ENCODE measurements at places on chromosomes 5 and 9. TPM values are rescaled to one million over a fixed set of nuclear protein-coding genes. Genes with fewer than 3 reads are reported as not detected.

- H3K36me3 ChIP-seq = peaks cover 16% of the 10 kb centered on the region
- H3K27me3 ChIP-seq = peaks cover 2% of the 10 kb centered on the region
- H3K4me1 ChIP-seq = peaks cover 23% of the 10 kb centered on the region
- peak overlapping the region; percentile 96 for H3K4me3 ChIP-seq
- H3K27ac ChIP-seq = peak overlapping the region; percentile 74
These were observed 427 bp downstream of the PCYOX1L start for GRCh38 chr5:149358294-149358651.

DNA sequence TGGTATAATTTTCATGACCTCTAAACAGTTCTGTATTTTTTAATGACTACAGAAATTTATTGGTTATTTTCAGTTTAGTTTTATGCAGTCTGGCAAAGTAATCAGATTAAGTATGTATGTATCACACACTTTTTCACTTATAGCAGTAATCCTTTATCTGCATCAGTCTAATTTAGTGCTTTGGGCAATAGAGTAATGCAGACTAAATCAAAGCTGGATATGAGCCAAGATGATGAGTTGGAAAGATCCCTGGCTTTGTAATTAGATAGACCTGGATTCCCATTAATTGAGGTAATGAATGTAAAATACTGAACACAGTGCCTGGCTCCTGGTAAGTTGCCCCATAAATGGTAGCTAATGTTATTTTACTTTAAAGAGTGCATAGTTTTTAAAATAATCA lies 215.4 kb upstream of the TLX3 start:
- H3K4me3 ChIP-seq = no peak overlapping the region
- no peaks in the 10 kb centered on the region for H3K27me3 ChIP-seq
- H3K36me3 ChIP-seq = peaks cover 10% of the 10 kb centered on the region
- no peak for DNase-seq

DNA sequence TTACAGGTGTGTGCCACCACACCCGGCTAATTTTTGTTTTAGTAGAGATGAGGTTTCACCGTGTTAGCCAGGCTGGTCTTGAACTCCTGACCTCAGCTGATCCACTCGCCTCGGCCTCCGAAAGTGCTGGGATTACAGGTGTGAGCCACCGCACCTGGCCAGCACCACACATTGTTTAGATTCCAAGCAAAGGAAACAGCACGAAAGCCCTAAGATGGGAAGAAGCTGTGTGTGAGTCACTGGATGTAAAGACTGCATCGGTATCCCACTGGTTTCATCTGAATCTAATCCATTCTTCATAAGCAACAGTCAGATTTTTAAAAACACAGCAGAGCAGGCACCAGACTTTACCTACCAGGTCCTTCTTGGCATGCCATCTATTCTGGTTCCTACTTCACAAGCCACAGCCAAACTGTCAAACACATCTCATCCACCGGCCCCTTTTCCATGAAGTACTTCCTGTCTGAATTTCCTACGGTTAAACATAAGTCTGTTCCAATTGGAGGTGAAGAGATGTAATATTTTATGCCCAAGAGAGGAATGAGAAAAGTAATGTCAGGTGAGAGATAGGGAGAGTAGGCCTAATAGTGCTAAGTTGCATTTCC lies 17.4 kb downstream of the UBTD2 start:
- H3K27ac ChIP-seq = peak overlapping the region; percentile 62
- peaks cover 39% of the 10 kb centered on the region for H3K4me1 ChIP-seq
- peaks cover 1% of the 10 kb centered on the region for H3K36me3 ChIP-seq
- DNase-seq = no peak
- H3K4me3 ChIP-seq = no peak overlapping the region

DNA sequence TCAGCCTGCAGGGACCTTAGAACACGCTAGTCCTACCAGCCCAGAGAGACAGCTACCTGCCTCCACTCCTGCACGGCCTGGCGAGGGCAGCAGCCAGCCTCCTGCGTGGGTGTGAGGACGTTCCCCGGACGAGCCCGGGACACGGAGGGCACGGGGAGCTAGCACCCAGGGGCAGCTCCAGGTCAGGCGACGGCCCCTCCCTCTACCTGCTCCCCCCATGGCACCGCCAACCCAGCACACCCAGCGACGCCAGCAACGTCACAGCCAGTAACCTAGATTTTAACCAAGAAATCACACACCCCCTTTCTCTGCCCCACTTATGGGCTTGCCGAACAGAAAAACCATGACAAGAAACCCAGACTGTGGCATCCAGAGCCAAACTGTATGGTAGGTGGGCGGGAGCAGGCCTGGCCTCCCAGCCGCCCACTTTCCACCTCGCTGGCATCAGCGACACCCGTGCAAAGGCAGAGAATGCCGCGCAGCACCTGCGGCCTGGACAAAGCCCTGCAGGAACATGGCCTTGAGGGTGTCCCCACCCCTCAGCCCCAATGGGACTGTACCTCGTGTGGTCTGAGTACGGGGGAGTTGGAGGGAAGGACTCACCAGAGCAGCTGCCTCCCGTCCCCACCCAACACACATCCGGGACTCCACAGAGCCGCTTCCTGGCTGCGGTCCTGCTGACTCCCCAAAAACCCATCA lies 47.9 kb downstream of the NACC2 start:
- no peak for DNase-seq
- H3K27ac ChIP-seq = no peak overlapping the region
- H3K27me3 ChIP-seq = no peaks in the 10 kb centered on the region
- no peaks in the 10 kb centered on the region for H3K36me3 ChIP-seq
- H3K4me3 ChIP-seq = no peak overlapping the region
- H3K4me1 ChIP-seq = no peaks in the 10 kb centered on the region

GRCh38 chr5:137575847-137576246 lies 76.7 kb upstream of the SPOCK1 start:
- H3K4me3 ChIP-seq = no peak overlapping the region
- H3K36me3 ChIP-seq = no peaks in the 10 kb centered on the region
- no peak overlapping the region for H3K27ac ChIP-seq
- peaks cover 46% of the 10 kb centered on the region for H3K4me1 ChIP-seq
- peak; percentile 13 for DNase-seq

GRCh38 chr9:93108291-93109041 lies 12.4 kb downstream of the CARD19 start:
- H3K4me3 ChIP-seq = no peak overlapping the region
- peaks cover 24% of the 10 kb centered on the region for H3K36me3 ChIP-seq
- no peak overlapping the region for H3K27ac ChIP-seq
- DNase-seq = no peak

- no peak overlapping the region for H3K4me3 ChIP-seq
- H3K27me3 ChIP-seq = peaks cover 2% of the 10 kb centered on the region
- H3K27ac ChIP-seq = no peak overlapping the region
These were observed 459.4 kb downstream of the ANXA1 start for GRCh38 chr9:73611032-73611431.

DNA sequence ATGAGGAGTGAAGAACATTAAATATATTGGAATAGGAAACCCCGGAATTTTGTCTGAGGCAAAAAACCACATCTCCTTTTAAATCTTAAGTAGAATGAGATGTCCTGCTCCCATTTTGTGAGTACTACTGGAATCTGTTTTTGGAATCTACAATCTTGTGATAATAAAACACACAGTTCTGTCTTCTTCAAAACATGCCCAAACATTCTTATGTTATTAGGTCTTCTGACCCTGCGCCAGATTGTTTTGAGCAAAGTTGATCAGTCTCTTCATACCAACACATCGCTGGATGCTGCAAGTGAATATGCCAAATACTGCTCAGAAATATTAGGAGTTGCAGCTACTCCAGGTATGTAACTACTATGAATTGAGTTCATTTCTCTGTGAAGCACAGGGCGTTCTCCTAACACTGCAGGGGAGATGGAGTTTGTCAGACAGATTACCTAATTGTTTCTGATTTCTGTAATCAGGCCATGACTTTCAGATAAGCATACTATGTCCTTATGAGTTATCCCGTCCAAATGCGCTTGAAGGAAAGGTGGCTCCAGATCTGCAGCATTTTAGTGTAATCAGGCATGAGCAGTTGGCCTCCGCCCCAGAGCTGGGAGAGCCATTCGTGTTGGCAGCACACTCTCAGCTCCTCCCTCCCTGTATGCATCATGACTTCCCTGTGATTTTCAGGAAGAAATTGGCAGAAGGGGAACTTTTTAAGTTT lies 88.0 kb downstream of the NLN start:
- peak; percentile 63 for DNase-seq
- peaks cover 57% of the 10 kb centered on the region for H3K36me3 ChIP-seq
- peaks cover 75% of the 10 kb centered on the region for H3K4me1 ChIP-seq
- peak overlapping the region; percentile 73 for H3K4me3 ChIP-seq
- no peaks in the 10 kb centered on the region for H3K27me3 ChIP-seq

GRCh38 chr5:133453831-133454230 lies 158.5 kb downstream of the FSTL4 start:
- no peaks in the 10 kb centered on the region for H3K36me3 ChIP-seq
- no peak overlapping the region for H3K27ac ChIP-seq

DNA sequence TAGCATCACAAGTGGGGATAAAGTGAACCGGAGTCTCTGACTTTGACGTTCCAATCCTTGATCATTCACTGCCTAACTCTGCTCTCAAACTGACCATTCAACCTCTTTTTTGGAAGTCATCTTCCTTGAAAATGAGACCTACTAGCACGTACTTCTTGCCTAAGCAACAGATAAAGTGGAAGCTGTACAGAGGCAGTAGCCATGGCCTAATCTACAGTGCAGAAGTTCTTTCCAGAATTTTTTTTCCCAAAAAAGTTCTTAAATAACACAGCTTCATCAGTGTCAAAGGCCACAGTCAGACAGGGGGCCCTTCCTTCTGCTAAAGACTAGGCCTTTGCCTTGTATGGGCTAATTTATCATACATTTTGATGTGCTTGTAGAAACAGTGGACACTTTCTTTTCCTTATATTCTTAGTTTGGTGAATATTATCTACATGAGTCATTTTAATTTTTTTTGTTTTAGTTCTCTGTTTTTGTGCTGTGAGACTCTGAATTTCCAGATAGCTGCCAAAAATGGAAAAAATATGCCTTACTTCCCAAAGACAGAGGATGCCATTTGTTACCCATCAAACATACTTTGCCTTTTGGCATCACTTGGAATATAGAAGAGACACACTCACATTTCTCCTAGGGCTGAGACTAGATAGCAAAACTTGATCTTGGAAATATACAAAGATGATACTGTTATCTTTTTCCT lies 96.3 kb upstream of the VCAN start:
- H3K36me3 ChIP-seq = no peaks in the 10 kb centered on the region
- no peak for DNase-seq
- H3K4me1 ChIP-seq = peaks cover 42% of the 10 kb centered on the region
- no peak overlapping the region for H3K4me3 ChIP-seq

- H3K27me3 ChIP-seq = no peaks in the 10 kb centered on the region
- no peak overlapping the region for H3K4me3 ChIP-seq
- H3K36me3 ChIP-seq = peaks cover 12% of the 10 kb centered on the region
- DNase-seq = no peak
- H3K4me1 ChIP-seq = no peaks in the 10 kb centered on the region
- no peak overlapping the region for H3K27ac ChIP-seq
These were observed 50.0 kb downstream of the MCCC2 start for GRCh38 chr5:71637133-71637532.

GRCh38 chr9:113488071-113488470 lies 24.5 kb downstream of the RGS3 start:
- peaks cover 12% of the 10 kb centered on the region for H3K27me3 ChIP-seq
- peaks cover 4% of the 10 kb centered on the region for H3K36me3 ChIP-seq
- no peak overlapping the region for H3K4me3 ChIP-seq
- peaks cover 53% of the 10 kb centered on the region for H3K4me1 ChIP-seq
- no peak overlapping the region for H3K27ac ChIP-seq

GRCh38 chr5:149667084-149667828 lies 62.9 kb upstream of the PPARGC1B start:
- H3K4me3 ChIP-seq = no peak overlapping the region
- peak; percentile 15 for DNase-seq
- H3K4me1 ChIP-seq = no peaks in the 10 kb centered on the region
- H3K27ac ChIP-seq = no peak overlapping the region
- H3K27me3 ChIP-seq = peaks cover 7% of the 10 kb centered on the region
- no peaks in the 10 kb centered on the region for H3K36me3 ChIP-seq

- no peaks in the 10 kb centered on the region for H3K27me3 ChIP-seq
- peak overlapping the region; percentile 12 for H3K4me3 ChIP-seq
- peaks cover 12% of the 10 kb centered on the region for H3K36me3 ChIP-seq
- peak overlapping the region; percentile 58 for H3K27ac ChIP-seq
- H3K4me1 ChIP-seq = peaks cover 91% of the 10 kb centered on the region
These were observed 52.9 kb downstream of the MYO10 start for GRCh38 chr5:16883176-16883575.

GRCh38 chr5:83340511-83340918 lies 131.0 kb upstream of the VCAN start:
- H3K4me3 ChIP-seq = no peak overlapping the region
- no peak overlapping the region for H3K27ac ChIP-seq
- no peak for DNase-seq
- no peaks in the 10 kb centered on the region for H3K4me1 ChIP-seq
- no peaks in the 10 kb centered on the region for H3K36me3 ChIP-seq

DNA sequence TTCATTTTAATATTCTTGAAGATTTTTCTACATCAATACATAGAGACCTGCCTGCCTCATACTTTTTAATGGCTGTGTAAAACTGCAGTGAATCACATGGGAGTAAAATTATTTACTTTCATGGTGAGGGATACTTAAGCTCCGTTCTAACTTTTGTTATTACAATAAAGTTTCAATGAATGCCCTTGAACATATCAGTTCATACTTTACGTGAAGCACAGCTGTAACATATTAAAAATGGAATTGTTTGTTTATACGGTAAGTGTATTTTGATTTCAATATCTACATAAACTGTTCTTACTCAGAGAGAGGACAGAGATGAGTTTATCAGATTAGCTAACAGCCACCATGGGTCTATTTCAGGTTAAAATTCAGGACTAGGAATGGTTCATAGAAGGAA lies 155.1 kb downstream of the NR3C1 start:
- H3K27ac ChIP-seq = peak overlapping the region; percentile 92
- DNase-seq = no peak
- H3K27me3 ChIP-seq = peaks cover 2% of the 10 kb centered on the region
- H3K4me1 ChIP-seq = peaks cover 89% of the 10 kb centered on the region
- peak overlapping the region; percentile 27 for H3K4me3 ChIP-seq
- peaks cover 9% of the 10 kb centered on the region for H3K36me3 ChIP-seq

DNA sequence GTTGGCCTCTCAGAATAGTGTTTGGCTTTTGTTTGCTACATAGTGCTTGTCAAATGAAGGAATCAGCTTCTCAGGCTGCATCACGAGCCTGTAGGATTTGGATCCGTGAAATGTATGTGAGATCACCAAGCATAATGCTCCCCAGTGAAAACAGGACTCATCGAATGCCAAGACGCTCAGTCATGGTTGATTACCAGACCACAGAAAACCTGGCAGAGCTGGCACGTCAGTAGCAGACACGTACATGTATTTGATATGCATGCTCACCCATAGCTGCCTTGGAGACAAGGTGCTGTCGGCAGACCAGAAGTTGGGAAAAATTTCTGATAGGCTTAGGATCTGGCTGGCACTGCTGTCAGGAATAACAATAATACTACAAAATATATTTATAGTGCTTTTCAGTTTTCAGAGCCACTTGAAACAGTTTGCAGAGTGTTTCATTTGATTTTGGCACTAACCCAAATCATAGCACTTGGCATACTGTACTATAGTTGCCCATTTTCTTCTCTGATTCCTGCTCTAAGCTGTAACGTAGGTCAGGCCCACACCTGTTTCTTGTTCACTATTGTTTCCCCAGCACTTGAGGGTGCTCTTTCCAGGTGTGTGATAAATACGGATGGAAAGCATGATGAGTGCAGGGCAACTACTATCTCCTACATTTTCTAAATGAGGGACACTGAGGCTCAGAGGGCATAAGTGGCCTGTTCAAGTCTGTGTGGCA lies 226.1 kb downstream of the NR3C1 start:
- H3K36me3 ChIP-seq = no peaks in the 10 kb centered on the region
- peak; percentile 69 for DNase-seq
- H3K4me3 ChIP-seq = no peak overlapping the region

The PCDHGA3 gene
- total RNA-seq = 9.2 TPM

The ARID3C gene
- total RNA-seq = not detected

The CDK7 gene
- total RNA-seq = 51.8 TPM

The ZDHHC11B gene
- total RNA-seq = not detected

The LRRC8A gene
- 44.9 TPM for total RNA-seq

The SPDL1 gene
- total RNA-seq = 73.5 TPM
